ENCODE measurements at places on chromosomes 1 and 21.

- no peak for DNase-seq
Measured at GRCh38 chr1:25517476-25518394, 25.7 kb upstream of the LDLRAP1 start.

DNA sequence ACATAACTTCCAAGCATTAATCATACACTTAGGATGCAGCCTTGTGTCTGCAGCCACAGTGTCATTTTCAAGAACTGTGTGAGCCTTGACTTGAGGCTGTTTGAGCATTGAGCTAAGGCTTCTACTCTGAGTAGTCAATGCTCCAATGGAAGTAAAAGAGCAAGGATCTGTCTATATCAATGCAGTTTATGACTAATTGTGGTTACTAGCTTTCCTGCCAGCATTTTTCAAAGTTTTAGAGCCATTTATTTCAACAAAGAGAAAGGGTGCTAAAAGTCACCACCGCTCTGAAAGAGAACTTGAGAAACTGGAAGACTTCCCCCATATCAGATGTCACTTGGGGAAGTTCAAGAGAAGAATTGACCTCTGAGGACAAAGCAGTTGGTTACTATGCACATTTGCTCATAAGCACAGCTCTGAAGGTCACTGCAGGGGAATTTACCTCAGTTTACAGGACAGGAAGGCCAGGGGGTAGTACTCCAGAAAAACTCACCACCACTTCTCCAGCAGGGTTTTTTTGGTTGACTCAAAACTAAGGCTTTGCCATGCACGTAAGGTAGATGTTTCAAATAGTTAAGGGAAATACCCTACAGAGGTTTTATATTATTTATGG lies 24.5 kb upstream of the RGS1 start:
- no peak for DNase-seq

DNA sequence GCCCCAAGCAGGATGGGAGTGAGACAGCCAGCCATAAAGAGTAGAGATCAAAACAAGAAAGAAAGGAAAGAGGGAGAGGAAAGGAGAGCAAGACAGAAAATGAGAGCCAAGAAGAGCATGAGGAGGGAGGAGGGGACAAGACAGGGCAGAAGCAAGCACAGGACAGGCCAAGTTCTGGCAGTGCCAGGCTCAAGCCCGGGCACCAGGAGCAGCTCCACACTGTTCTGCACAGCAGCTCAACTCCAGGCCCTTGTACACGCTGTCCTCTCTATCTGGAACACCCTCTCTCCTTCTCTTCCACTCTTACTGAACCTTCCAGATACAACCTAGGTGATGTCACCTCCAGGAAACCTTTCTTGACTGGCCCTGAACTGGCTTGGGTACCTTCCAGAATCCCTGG lies 11.7 kb downstream of the IFFO2 start:
- no peak for DNase-seq

DNA sequence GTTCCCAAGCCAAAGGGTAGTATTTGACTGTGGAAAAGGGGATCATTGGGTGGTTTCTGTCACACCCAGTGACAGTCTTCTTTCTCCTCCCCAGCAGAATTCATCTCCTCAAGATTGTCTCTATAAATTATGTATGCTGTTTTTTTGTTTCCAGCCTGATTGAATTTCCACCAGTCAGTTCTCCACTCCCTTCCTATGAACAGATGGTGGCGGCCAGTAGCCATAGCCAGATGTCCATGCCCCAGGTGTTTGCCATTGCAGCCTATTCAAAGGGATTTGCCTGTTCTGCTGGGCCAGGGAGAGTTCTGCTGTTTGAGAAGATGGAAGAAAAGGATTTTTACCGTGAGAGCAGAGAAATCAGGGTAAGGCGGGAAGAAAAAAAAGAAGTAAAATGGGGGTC lies 12.9 kb downstream of the CFAP57 start:
- DNase-seq = no peak

DNA sequence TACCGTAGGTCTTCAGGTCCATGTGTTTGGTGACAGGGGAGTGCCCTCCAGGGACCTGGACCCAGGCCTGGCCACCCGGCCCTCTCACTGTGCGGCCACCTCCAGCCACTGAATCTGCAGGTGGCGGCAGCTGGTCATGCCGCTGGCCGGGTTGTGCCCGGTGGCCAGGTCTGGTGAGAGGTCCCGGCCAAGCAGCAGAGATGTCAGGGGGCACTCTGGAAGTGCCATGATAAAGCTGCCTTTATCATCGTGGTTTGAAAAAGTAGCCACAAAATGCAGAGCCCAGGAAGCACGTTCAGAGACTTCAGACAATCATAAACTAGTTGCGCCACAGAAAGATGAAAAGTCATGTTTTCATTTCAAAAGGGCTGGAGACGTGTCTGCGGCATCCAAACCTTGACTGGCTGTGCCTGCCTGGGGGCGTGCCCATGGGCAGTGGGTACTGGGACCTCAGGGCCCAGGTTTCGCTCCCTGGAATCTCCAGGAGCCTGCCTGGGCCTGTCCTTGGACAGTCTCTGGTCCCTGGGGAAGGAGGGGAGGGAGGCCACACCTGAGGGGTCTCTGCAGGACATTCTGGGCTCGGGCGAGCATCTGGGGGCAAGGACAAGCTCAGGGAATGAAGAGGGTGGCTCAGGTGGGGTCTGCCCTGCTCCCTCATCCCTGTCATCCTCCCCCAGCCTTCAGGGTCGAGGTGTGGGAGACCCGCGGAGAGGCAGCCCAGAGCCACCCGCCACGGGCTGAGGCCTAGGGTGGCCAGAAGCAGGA lies 44.9 kb downstream of the COL18A1 start:
- DNase-seq = no peak

GRCh38 chr1:154725865-154726264 lies 117.9 kb upstream of the ADAR start:
- DNase-seq = no peak

- DNase-seq = no peak
Measured at GRCh38 chr21:45786660-45787059, 143.1 kb downstream of the PCBP3 start.

GRCh38 chr1:170864238-170864637 lies 71.1 kb upstream of the MROH9 start:
- DNase-seq = no peak

DNA sequence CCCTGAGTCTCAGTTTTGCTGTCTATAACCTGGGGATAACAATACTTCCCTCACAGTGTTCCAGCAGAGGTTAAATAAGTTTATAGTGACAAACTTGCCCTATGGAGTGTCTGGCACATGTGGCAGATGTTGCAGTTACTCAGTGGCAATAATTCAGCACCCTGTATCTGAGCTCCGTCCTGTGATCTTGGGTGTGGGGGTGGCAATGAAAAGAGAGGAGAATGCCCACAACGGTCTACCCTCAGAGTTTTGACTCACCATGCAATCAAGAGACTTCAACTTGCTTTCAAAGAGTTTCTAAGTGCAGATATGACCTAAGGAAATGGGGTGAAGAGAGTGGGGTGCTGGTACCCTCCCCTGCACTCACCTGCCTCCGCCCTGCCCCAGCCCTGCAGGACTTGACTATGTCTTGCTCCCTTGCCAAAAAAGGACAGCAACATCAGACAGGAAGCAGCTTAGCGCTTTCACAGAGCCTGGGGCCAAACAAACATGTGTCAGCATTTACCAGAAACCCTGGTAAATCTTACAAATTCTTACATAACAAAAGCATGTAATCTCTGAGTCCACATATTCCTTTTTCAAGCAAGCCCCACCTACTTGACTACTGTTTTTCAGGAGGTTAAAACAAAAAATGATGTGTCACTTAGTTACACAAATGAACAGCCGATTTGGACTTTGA lies 185.1 kb upstream of the CAMK1G start:
- no peak for DNase-seq

DNA sequence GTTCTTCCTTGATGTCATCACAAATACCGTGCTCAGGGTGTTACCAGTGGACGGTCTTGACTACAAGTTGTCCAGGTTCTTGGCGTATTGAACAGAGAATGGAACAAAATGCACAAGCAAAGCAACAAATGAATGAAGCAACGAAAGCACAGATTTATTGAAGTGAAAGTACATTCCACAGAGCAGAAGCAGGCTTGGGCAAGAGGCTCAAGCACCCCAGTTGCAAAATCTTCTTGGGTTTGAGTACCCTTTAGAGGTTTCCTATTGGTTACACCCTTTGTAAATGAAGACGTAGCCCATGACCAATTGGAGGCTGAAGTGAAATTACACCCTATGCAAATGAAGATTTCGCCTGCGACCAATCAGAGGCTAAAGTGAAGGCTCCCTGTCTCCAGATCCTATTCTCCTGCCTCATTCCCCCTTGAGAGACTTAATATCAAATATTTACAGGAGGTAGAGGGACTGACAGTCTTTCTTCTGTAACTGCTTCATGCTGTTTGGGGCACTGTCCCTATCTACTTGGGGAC lies 38.3 kb downstream of the YY1AP1 start:
- no peak for DNase-seq

DNA sequence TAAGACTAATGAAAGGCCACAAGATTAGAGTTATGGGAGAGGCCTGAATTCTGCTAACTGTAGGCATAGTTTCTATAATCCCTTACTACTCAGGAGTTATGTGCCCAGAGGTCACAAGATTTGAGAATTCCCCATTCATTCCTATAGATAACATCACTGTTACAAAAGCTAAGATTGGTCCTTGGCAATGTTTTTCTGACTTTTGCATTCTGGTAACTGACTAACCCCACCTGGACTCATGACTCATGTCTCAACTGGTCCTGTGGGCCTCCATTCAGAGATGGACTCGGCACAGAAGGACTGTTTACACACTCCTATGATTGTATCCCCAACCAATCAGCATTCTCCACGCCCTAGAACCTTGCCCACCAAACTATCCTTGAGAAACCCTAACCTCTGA lies 249.0 kb upstream of the ZP4 start:
- no peak for DNase-seq

- DNase-seq = no peak
Measured at GRCh38 chr1:194174528-194174927, 988.1 kb upstream of the B3GALT2 start.

DNA sequence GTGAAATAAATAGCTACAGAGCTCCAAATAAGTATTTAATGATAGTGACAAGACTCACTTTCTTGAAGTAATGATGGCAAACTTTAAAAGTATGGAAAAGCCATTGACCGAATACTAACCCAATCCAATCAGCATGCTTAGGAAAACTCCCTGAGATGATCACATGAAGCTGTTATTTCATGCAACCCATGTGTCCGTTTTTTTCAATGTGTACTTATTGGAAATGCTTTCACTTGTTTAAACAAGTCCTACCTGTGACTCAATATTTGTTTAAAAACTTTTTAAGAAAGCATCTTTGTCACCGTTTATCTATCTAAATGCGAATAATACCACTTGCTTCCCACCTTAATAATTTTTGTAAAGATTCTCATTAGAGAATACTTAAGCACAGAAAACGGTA lies 185.8 kb downstream of the NRIP1 start:
- no peak for DNase-seq

- no peak for DNase-seq
Measured at GRCh38 chr1:183585038-183585437, 5.2 kb downstream of the NCF2 start.

DNA sequence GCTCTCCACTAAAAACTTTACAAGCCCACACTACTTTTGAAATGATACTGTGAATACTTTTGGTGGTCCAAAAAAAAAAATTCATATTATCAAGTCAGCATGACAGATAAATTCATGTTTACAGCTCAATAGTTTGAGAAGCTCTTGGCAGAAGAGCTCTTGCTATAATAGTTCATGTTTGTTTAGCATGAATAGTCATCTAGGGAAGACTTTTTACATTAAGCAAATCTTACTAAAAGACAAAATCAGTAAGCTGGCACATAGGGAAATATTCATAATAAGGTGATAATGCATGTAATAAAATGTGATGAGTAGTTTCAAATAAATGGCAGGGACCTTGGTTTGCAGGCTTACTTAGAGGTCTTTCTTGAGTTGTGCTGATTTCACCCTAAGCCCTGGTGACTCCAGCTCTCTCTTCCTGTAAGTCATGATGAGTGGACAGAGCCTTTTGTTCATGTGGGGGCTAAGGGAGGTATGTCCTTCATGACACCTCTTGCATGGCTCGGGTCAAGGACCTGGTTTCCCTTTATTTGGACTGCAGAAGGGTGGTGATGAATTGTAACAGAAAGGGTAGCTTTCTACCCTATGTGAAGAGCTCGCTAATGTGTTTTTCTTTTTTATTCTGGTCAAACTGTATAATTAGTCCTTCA lies 166.7 kb downstream of the GABPA start:
- no peak for DNase-seq

- no peak for DNase-seq
Measured at GRCh38 chr1:193355178-193355577, 168.8 kb upstream of the B3GALT2 start.

DNA sequence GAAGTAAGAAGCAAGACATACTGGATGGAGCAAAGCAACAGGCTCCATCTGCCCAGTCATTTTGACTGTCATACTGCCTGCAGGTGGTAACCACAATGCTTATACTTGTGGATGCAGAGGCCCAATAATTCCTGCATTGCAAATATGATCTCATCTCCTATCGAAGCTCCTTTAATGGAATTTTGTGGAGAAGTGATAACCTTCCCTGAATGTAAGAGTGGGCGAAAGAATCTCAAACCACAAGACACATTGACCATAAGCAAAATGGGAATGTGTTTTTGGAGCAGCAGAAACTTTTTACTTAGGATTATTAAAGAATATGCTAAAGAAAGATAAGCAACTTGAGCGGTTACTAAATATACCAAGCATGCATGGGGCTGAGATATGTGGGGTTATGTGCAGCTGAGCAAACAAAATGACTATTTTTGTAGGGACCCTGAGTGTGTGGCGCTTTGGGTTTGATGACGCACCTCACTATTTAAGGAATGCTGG lies 77.4 kb upstream of the BACH1 start:
- DNase-seq = no peak

DNA sequence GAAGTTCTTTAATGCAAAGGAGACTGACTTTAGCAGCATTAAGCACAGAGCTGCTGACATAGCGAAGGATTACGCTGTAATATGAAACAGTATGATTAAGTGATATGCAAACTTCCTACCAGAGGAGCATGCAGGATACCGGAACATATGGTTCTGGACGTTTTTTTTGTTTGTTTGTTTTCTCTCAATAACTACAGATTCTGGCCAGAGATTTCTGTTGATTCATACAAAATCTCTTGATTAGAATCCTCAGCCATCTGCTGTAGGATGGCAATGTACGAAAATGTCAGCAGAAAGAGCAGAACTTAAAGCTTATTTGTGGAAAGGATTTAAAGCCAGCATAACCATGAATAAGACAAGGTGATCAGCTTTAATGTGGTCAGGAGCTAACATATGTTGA lies 970.7 kb downstream of the KCNT2 start:
- DNase-seq = no peak

GRCh38 chr1:17646444-17647280 lies 107.2 kb downstream of the ARHGEF10L start:
- no peak for DNase-seq

GRCh38 chr1:67118646-67119045 lies 16.1 kb downstream of the C1orf141 start:
- DNase-seq = no peak

DNA sequence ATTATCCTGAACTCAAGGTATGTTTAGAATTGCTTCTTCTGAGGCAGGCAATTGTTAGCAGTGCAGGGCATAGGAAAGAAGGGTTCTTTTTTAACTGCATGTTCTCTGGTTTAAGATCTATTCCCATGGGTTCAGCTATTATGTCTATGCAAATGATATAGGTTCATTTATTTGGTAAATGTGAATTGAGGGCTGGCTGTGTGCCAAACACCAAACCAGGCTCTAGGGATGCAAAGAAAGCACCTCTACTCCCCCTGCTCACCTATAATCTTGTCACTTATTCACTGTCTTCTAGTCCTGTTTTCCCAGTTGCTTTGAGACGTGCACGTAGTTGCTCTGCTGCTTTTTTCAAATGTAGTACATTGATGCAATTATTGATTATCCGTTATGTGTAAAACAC lies 691 bp upstream of the KIFAP3 start:
- DNase-seq = no peak

Data from T-helper 22 cell (primary cell).